ENCODE measurements at places on chromosomes 2 and 18.

GRCh38 chr2:132733094-132733493 lies 63.1 kb upstream of the LYPD1 start:
- DNase-seq: no peak

DNA sequence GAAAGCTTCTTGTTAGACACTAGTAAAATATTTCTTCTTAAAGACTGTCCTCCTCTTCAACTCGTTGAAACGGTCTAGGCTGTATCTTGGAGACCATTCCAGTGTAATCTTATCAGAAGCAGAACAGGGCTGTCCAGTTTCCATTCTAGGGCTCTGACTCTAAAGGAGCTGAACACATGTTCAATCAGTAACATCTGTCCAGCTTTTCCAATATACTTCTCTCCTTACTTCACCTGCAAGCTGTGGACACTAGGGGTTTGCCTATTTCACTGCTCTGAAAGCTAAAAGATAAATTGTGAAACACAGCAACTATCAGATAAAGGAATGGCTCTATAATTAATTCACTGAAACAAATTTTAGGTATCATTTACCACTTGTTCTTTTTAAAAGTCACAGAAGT lies 73.8 kb downstream of the ZNF385B start:
- no peak for DNase-seq

GRCh38 chr2:17583166-17583565 lies 42.7 kb downstream of the VSNL1 start:
- DNase-seq: no peak

GRCh38 chr2:217336694-217337093 lies 476.8 kb upstream of the TNP1 start:
- no peak for DNase-seq

GRCh38 chr18:75170916-75171315 lies 38.0 kb downstream of the PTGR3 start:
- DNase-seq: no peak

GRCh38 chr18:32669549-32670165 lies 103.2 kb downstream of the KLHL14 start:
- no peak for DNase-seq

DNA sequence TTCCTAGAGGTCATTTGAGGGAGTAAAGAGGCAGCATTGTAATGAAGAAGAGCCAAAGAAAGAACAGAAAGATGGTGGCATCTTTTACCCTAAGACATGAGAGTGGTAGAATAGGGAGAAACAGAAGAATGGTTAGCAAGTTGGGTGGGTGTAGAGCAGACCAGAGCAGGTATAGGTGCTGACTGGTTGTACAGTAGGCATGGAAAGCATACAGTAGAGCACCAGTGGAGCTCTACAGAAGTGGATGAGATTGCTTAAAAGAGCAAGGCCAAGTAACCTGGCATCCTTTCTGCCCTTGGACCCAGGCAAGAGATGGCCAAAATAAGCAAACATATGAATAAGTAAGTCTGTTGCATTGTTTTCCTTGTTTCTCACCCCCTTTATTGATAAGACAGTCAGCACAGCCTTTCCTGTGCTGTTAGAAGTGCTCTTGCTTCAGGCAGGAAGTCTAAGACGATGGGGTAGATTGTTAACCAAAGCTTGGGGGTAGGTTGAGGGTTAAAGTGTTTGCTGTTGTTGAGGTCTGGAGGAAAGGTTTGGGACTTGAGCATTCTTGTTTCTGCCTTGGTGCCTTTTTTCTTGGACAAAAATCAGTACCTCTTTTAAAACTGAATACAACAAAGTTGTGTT lies 76.9 kb downstream of the DIS3L2 start:
- DNase-seq: no peak

- no peak for DNase-seq
Measured at GRCh38 chr2:199228887-199229819, 228.6 kb downstream of the SATB2 start.

DNA sequence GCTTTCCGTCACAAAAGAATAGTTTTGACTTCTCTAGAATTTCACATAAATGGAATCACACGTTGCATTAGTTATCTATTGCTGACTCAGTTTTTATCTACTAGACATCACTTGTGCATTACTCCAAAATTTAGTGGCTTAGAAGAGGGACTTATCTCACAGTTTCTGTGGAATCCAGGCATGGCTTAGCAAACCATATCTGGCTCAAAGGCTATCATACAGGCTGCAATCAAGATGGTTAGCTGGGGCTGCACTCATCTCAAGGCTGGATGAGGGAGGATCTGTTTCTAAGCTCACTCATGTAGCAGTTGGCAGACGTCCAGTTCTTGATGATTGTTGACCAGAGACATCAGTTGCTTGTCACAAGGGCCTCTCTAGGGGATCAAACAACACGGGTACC lies 6.6 kb upstream of the DSC3 start:
- DNase-seq: no peak

DNA sequence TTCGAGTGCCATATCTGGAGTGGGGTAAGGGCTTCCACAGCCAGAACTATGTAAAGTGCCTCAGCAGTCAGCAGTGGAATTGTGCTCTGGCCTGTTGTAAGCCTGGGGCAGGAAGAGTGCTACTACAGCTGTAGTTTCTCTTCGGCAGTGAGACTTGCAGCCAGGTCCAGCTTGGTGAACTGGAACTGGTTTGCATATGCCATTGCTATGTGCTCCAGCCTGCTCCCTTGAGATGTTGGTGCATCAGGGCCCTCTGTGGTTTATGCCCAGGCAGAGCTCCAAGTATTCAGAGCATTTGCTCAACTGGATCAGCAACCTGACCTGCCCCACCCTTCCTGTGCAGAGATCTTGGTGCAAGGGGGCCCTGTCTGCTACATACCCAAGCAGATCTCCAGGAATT lies 47.8 kb downstream of the ZNF804A start:
- no peak for DNase-seq

DNA sequence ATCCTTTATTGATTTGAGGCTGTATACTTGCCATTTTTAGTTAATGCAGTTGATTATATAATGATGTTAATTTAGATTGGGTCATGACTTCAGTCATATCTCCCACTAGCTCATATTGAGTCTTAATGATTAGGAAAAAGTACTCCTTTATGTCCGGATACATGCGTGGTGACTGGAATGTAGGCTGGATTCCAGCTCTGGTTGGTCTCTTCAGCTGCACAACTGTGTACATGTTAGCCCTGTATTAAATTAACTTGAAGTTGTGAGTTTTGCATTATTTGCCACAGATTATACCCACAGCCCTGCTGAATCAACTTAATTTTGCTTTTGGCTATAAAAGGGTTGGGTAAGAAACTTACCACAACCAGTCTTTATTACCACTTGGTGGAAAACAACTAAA lies 22.5 kb downstream of the MOB4 start:
- DNase-seq: no peak

GRCh38 chr2:211216221-211216620 lies 659.8 kb downstream of the CPS1 start:
- no peak for DNase-seq

DNA sequence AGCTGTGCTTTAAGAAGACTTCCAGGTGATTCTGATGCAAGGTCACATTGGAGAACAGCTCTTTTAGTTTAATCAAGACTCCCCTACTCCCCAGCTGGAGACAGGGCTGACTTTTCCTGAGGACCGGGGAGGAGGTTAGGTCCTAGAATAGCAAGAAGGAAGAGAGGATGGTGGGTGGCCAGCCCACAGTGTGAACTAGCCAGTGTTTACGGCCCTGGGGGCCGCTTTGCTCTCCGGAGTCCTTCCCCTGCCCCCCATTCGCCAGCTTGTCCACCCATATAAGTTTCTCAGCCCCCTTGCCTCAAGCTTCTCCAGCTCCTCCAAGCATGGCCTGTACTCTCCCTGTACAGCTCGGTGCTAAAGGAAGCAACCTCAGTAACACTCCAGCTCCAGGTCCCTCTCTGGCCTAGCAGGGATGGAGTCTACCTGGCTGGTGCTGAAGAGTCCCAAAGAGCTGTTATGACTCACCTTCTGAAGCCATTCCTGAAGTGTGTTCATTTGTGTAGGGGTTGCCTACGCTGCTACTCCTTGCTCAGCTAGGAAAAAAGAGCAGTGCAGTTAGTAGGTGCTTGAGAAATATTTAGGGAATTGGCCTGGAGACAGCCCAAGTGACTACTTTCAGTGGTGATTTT lies 7.9 kb downstream of the INPP4A start:
- DNase-seq: no peak

GRCh38 chr18:24827501-24827900 lies 367.1 kb downstream of the HRH4 start:
- no peak for DNase-seq

- no peak for DNase-seq
Measured at GRCh38 chr2:205629091-205629776, 53.1 kb upstream of the NRP2 start.

DNA sequence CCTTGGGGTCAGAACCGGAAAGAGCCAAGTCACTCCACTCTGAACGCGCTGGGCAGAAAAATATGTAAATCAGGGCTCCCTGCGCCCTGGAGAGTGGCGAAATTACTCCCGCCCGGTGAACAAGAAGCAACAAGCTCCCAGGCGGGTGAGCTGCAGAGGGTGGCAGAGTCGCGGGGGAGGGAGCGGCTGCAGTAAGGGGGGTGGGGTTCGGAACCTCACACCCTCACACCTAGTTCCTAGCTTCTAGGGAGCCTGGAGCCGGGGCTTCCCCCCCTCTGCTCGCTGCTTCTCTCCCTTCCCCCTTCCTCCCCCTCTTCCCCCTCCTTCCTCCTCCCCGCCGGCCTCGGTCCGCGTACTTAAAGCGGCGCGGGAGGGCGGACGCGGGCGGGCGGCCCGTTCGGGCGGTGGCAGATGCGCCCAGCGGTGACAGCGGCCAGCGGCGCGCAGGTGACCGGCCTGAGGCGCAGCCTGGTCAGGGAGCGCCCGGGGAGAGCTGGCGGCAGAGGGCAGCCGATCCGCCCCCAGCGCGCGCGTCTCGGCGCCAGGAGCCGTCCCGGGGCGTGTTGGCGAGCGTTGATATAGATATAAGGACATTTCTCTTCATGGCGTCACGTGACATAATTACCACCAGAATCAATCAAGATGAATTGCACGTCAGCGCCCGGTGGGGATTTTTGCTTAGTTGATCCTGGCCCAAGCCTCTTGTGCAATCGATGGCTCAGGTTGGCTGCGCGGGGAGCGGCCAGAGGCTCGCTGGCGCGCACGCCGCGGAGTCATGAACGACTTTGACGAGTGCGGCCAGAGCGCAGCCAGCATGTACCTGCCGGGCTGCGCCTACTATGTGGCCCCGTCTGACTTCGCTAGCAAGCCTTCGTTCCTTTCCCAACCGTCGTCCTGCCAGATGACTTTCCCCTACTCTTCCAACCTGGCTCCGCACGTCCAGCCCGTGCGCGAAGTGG lies at the start of gene HOXD11:
Gene HOXD11, plus strand, starts transcription at position 700 of the 959 bp plus-strand sequence. Its CDS starts 76 bp downstream, at position 776.
- DNase-seq: peak; percentile 31

- no peak for DNase-seq
Measured at GRCh38 chr2:138023976-138024375, 59.7 kb downstream of the HNMT start.

- DNase-seq: no peak
Measured at GRCh38 chr2:5799348-5799747, 107.2 kb downstream of the SOX11 start.

DNA sequence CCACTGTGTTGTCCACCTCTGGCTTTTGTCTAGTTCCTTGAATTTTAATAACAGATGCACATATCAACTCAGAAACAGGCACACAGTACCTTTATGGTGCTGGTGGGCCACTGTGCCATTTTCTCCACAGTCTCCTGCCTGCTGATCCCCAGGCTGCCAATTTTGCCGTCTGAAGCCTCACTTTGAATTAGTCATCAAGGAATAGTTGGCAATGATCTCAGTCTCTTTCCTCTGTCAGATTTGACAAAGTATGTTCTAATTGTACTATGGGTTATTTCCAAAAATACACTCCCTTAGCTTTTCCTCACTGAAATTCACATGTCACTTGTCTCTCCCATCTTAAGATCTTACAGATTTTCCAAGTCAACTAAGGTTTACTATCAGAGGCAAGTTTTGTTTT lies 140.7 kb downstream of the ZNF516 start:
- DNase-seq: no peak

- DNase-seq: no peak
Measured at GRCh38 chr2:218709908-218710307, 727 bp upstream of the TTLL4 start.

DNA sequence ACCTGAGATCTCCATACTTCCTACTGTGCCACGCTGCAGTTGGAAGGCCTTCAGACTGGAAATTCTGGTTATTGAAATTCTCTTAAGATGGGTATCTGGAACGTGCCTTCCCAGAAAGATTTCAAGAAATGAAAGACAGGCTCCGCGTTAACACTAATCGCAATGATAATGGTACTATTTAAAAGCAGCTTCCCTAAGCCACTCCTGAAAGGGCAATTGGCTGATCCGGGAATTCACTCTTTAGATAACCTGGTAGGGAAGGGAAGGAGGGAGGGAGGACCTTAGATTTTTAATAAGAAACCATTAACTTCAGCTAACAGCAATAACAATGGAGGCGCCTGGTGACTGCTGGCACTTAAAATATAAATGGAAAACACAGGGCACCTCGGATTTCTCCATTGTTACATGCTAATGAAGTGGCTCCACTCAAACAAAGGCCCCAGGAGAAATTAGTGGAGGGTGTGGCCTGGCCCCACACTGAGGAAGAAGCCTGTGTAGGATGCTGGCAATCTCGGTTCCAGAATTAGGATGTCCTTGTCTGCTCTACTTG lies 22.5 kb upstream of the MTA3 start:
- no peak for DNase-seq

All from body of pancreas (tissue), 4 donors.